Ecto neural progenitor cell (in vitro differentiated cells): ENCODE measurements at places on chromosomes 6 and 20.
A peak's percentile ranks its signal among the peaks of the same experiment; 100 is the strongest.

- no peak for DNase-seq
Observed at GRCh38 chr6:51892339-51892738, 195.1 kb downstream of the PKHD1 start.

- no peak for DNase-seq
Observed at GRCh38 chr6:158524311-158524710, 35.6 kb upstream of the TMEM181 start.

- DNase-seq: no peak
Observed at GRCh38 chr6:134544737-134545136, 226.8 kb upstream of the SGK1 start.

GRCh38 chr6:128521282-128521632 is 858 bp upstream of the PTPRK start:
- no peak for DNase-seq

DNA sequence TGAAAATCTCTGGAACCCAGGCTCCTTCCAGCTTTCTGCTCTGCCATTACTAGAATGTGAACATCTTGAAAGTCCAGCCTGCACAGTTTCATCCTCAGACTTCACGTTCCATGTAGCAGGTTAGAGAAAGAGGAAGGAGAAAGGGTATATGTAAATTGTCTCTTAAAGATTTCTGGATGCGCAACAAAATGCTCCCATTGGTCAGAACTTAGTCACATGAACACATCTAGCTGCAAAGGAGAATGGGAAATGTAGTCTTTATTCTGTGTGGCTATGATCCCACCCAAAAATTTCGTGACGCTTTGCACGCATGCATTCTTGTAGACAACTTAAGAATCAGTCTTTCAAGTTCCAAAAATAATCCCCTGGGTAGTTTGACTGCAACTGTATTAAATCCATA is 46.4 kb upstream of the CHD6 start:
- no peak for DNase-seq

- no peak for DNase-seq
Observed at GRCh38 chr20:18851629-18852028, 38.0 kb downstream of the SCP2D1 start.

DNA sequence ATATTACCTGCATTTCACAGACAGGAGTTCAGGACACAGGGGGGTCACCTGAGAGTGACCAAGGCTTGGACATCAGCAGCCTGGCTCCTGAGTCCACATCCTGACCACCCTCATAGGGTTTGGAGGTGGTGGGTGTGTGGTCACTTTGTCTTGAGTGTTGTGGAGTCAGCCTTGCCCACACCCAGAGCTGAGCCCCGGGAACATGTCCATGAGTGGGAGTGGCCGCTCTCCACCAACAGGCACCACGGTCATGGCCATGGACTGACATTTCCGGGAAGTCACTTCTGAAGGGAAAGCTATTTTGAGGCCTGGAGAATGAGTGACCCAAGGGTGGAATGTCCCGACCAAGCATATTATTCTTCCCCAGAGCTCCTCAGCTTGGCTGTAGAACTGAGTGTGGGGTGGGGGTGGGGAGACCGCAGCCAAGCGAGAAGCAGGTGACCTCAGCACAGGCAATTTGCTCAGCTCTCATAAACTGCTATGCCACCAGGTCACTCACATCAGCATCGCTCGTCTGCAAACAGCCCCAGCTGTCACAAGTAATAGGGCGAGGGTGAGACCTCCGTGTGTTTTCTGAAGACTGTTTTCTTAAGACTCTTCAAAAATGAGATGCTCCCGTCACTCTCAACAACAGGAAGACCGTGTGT is 348.6 kb upstream of the CDH4 start:
- no peak for DNase-seq

DNA sequence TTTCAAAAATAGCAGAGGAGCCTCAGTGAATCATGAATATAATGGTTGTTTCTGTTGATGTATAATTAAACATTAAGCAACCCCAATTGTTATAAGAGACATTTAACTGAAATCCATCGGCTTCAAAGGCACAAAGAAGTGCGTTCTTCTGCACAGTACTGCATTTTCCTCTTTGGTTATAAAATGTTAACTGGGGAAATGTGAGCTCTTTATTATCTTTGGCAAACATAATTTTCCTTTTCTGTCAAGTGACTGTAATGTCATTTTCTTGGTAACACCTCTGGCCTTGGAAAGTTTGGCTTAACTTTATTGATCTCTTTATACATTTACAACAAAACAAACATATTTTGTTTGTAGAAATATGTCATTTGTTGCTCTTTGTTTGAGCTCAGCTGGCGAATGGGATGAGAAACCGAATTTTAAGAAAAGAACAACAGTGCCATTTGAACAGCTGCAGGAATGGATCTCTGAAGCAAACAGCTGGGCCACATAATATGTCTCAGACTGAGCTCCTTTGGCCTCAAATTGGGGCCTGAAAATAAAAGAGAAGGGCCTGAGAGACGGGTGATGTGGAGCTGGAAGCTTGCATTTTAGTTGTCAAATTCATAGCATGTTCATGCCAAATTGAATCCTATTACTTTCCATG is 427.0 kb upstream of the SPTLC3 start:
- no peak for DNase-seq

- no peak for DNase-seq
Observed at GRCh38 chr6:18712595-18712994, 325.4 kb downstream of the RNF144B start.

DNA sequence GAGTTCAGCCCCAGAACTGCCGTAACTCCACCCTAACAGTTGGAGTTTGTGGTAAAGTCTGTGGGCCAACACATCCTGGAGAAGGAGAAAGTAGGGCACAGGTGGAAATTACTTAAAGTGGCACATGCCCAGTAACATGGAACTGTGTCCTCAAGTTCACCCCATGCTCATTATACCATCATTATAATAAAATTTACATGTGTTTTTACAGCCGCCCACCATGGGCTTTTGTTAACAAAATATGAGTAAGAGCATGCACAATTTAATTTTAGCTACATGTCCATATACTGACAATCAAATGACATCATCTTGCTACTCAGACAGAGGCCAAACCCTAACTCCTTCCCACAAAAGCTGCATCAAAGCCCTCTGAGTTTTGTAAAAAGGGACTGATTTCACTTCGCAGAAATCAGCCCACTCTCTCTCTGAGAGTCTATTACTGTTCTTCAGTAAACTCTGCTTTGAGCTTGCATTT is 17.3 kb upstream of the ELOVL4 start:
- no peak for DNase-seq

- DNase-seq: no peak
Observed at GRCh38 chr20:50903353-50904051, 27.7 kb downstream of the ADNP start.

DNA sequence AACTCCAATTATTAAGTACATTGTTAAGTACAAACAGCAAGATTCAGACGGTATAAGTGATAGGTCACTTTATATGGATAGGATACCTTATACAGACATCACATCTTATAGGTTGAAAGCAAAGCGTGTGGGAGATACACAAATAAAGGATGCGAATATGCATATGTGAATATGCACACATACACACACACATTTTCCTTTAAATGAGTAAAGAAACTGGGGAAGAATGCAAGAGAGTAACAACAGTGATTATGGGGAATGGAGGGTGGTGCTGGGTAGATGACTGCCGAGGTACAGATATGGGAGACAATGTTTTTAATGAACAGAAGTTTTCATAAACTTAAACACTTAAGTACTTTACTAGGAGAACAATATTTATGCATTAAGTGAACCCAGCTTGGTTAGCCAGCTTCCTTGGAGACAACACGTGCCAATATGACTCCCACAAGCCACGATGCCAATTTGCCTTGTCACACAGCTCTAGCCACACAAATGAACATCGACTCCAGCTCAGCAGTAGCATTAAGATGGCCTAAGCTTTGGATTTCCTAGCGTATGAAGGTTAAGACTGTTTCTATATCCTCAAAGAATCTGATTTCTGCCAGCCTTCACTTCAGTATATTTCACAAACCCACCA is 96.6 kb downstream of the EPB41L2 start:
- DNase-seq: no peak

- DNase-seq: no peak
Observed at GRCh38 chr6:33827546-33828451, 24.0 kb upstream of the MLN start.

GRCh38 chr6:15132854-15133670 is 112.8 kb upstream of the JARID2 start:
- no peak for DNase-seq

DNA sequence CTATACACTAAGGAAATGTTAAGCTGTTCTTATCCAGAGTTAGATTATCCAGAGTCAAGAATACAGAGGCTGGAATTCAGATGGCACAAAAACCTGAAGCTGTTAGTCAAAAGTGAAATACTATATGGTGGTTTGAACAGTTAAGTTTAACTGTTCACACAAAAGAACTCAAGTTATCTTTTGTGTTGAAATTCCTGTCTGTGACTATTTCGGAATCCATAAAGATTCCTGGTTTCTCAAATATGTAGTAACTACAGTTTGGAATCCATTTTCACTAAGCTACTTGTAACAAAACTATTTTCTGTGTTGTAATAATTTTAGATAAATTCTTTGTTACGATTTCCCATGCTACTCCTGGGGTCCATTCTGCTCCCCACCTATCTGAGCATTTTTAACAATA is 24.5 kb downstream of the FIG4 start:
- DNase-seq: no peak

DNA sequence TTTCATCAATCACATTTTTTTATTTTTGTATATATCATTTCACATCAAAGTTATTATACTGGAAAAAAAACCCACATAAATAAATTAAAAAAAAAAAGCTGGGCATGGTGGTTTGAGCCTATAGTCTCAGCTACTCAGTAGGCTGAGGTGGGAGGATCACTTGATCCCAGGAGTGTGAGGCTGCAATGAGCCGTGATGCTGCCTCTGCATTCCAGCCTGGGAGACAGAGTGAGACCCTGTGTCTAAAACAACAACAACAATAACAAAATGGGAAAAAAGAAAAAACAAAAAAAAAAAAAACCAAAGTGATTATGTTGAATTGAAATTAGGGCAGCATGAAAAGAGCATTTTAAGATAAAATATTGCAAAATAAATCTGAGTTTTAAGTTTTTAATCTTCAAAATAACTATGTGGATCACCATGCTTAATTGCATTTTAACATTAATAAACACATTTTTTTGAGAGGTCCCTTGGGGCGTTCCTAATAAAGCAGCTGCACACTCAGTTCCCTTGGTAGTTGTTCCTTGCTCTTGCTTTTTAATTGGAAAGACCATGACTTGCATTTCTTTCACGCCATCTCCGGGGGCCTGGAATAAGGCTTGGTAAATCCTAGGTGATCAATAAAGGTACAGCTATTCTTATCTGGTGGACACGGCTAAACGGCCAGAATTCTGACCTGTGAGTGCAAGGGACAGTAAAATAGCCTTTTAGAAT is 15.1 kb downstream of the NOX3 start:
- no peak for DNase-seq

DNA sequence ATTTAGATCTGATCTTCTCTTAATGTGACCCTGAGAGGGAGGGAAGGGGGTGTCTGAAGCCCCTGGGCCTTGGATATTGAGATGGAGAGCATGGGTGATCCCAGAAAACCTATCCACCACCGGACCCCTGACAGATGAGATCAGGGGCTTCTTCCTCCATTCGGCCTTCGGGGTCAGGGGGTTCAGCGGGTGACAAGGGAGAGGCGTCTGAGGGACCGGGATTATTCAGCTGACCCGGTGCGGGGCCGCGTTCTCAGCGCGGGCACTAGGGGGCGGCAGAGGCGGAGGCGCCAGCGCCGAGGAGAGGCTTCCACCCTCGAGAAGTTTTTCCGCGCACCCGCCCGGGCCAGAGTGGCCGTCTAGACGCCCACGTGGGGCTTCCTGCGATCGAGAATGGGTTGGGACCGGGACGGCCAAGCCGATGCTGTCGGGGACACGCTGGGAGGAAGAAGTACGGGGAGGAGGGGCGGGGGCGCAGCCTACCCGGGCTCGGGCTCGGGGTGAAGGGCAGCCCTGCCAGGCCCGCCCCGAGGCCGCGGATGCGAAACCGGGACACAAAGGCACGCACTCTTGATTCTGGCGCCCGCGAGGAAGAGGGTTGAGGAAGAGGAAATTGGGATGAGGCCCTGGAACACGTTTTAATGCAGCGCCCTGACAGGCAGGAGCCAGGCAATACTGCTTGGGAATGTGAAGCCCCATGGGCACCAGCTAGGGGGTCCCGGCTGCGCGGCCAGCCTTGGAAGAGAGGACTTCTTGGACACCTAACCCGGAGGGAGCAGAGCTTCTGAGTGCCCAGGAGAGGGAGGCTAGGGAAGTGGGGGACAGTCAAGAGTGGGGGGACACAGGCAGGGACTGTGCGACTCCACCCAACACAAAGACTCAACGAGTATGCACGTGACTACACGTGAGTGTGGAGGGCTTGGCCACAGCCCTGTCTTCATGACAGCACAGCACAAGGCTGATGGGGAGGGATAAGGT is 30.6 kb downstream of the COL11A2 start:
- DNase-seq: peak; percentile 86

GRCh38 chr6:128500749-128501600 is 19.4 kb downstream of the PTPRK start:
- DNase-seq: no peak

DNA sequence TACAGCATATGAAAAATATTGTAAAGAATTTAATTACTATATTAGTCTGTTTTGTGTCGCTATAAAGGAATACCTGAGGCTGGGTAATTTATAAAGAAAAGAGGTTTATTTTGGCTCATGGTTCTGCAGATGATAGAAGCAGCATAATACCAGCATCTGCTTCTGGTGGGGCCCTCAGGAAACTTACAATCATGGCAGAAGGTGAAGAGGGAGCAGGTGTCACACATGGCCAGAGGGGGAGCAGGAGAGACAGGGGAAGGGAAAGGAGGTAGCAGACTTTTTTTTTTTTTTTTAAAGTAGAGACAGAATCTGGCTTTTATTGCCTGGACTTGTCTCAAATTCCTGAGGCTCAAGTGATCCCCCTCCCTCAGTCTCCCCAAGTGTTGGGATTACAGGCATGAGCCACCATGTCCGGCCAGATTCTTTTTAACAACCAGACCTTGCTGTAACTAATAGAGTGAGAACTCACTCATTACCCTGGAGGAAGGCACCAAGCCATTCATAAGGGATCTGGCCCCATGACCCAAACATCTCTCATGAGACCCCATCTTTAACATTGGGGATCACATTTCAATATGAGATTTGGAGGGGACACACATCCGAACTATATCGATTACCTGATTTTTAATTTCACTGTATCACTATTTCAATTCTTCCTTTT is 64.6 kb downstream of the MAN1A1 start:
- DNase-seq: no peak

GRCh38 chr20:29299811-29300578 is 1957.5 kb upstream of the DEFB115 start:
- DNase-seq: no peak

DNA sequence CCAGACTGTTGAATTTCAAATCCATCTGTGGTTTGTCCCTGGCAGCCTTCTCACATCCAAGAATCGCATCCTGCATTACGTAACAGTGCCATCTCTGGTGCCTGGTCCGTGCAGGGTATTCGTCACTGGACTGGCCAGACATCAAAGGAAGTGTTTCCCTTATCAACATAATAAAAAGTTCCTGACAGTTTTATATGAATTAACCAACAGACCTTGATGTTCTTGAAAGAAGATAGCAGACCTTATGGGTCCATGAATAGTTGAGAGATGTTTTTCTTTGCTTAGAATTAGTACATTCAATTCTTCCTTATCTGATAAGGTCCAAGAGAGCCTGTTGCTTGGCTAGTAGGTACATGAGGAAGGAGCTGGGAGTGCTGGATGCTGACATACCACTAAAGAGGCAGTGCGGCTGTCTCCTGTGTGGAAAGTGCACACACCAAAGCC is 77.6 kb downstream of the PHACTR2 start:
- no peak for DNase-seq

GRCh38 chr6:18883851-18884250 is 496.7 kb downstream of the RNF144B start:
- DNase-seq: no peak
